H1 (cell line): ENCODE measurements at places on chromosomes 6 and 20. TPM values are rescaled to one million over a fixed set of nuclear protein-coding genes. Genes with fewer than 3 reads are reported as not detected.

DNA sequence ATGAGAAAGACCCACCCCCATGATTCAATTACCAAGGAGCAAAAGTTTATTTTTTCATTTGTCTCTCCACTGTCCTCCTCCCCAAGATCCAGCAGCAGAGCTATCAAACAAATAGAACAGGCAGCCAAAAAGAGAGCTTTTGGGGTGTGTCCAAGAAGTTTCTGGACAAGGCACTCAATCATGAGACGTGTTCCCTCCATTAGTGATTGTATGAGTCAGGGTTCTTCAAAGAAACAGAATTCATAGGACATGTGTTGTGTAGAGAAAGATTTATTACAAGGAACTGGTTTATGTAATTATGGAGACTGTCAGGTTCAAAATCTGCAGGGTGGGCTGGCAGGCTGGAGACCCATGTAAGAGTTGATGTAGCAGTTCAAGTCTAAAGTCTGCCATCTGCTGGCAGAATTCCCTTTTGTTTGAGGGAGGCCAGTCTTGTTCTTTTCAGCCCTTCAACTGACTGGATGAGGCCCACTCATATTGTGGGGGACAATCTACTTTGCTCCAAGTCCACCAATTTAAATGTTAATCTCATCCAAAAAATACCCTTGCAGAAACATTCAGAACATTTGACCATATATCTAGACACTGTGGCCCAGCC, 248.1 kb upstream of the OPRM1 start:
- H3K27ac ChIP-seq, result no peak overlapping the region
- H3K36me3 ChIP-seq, result no peaks in the 10 kb centered on the region
- no peak for DNase-seq

GRCh38 chr6:139062932-139063646, 34.5 kb downstream of the ABRACL start:
- no peak for DNase-seq
- H3K4me3 ChIP-seq, result no peak overlapping the region
- no peaks in the 10 kb centered on the region for H3K36me3 ChIP-seq
- H3K4me1 ChIP-seq, result 0 out of 2 replicates have a peak, but pooled peaks cover 2% of the 10 kb centered on the region
- no peaks in the 10 kb centered on the region for H3K27me3 ChIP-seq

DNA sequence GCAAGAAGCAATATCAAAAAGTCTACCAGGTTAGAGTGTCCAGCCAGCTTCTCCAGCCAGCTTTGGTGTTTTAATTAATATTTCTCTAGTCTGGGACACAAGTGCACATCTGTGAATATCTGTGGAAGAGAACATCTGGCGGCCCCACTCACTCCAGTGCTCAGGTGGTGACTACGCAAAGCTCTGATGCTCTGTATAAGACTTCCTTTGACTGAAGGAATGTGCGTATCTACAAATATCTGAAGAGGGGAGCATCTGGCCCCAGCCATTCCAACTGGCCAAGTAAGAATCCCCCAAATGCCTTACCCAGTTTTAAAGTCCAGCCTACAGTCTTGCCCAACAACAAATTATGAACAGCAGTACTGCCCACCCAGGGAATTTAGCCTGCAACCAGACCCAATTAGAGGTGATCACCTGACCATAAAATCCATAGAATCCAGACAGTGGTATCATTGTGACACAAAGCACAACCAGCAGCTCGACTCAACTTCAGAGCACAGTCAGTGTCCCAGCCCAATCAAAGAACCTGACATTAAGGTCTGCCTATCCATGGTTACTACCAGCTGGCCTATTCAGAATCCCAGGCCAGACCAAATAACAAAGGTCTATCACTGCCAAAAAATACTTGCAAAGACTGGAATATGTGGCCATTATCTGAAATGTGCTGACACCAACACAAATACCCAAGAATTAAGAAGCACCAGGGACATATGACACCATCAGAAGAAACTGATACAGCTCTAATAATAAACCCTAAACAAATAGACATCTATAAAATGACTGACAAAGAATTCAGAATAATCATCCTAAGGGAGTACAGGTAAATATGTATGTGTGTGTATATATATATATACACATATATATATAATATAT, 76.1 kb upstream of the MANEA start:
- H3K4me3 ChIP-seq, result no peak overlapping the region
- DNase-seq, result no peak
- no peaks in the 10 kb centered on the region for H3K4me1 ChIP-seq
- no peaks in the 10 kb centered on the region for H3K27me3 ChIP-seq
- no peaks in the 10 kb centered on the region for H3K36me3 ChIP-seq
- no peak overlapping the region for H3K27ac ChIP-seq

DNA sequence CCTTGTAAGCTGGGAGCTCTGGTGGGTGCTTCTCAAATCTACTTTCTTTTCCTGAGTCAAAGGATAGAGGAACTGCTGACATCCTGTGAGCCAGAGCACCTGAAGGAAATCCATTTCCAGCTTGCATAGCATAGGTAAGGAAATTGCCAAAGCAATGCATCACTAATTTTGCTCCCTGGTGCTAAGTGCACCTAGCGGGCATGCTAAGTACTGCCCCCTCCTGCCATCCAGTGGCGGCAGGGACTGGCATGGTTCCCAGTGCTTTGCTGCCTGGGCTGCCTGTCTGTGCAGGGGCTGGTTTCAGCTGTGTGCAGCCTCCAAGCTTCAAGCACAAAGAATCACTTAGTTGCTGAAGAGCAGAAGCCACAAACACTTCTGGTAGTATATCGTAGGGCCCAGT, 63.9 kb downstream of the FARS2 start:
- H3K4me3 ChIP-seq, result no peak overlapping the region
- no peaks in the 10 kb centered on the region for H3K4me1 ChIP-seq
- H3K27ac ChIP-seq, result no peak overlapping the region
- DNase-seq, result no peak
- no peaks in the 10 kb centered on the region for H3K36me3 ChIP-seq

GRCh38 chr20:63098195-63098810, 91.5 kb upstream of the BHLHE23 start:
- peaks cover 28% of the 10 kb centered on the region for H3K27me3 ChIP-seq
- peaks cover 14% of the 10 kb centered on the region for H3K4me1 ChIP-seq
- H3K4me3 ChIP-seq, result no peak overlapping the region
- no peak overlapping the region for H3K27ac ChIP-seq
- H3K36me3 ChIP-seq, result no peaks in the 10 kb centered on the region
- DNase-seq, result peak; percentile 20

- H3K27me3 ChIP-seq, result peaks cover 4% of the 10 kb centered on the region; the same call in 1 of the 2 replicates
- H3K36me3 ChIP-seq, result no peaks in the 10 kb centered on the region
- H3K27ac ChIP-seq, result no peak overlapping the region
- DNase-seq, result peak; percentile 38
Observed at GRCh38 chr20:32962053-32962452, 42.2 kb downstream of the SUN5 start.

Gene PTPRK
- 47.3 and 52.1 TPM in 2 replicates for total RNA-seq
